ENCODE measurements at places on chromosomes 2 and 18.
A peak's percentile ranks its signal among the peaks of the same experiment; 100 is the strongest.

GRCh38 chr2:218782528-218782844, 539 bp downstream of the CYP27A1 start:
- no peak for DNase-seq

DNA sequence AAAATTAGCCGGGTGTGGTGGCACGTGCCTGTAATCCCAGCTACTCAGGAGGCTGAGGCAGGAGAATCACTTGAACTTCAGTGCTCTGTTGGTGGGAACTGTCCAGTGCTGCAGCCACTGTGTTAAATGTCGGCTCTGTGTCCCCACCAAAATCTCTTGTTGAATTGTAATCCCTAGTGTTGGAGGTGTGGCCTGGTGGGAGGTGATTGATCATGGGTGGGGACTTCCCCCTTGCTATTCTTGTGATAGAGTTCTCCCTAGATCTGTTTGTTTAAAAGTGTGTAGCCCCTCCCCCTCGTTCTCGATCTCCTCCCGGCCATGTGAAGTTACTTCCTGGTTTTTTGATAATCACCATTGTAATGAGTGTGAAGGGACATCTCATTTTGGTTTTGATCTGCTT, 9.8 kb upstream of the RPL31 start:
- no peak for DNase-seq

GRCh38 chr18:72206814-72207213, 337.3 kb downstream of the CBLN2 start:
- DNase-seq: no peak

GRCh38 chr2:239145601-239146000, 255.2 kb downstream of the HDAC4 start:
- no peak for DNase-seq

GRCh38 chr18:73835656-73836364, 311.8 kb downstream of the FBXO15 start:
- DNase-seq: no peak

- peak; percentile 51 for DNase-seq
Observed at GRCh38 chr2:41963661-41964525, 83.9 kb upstream of the PKDCC start.

DNA sequence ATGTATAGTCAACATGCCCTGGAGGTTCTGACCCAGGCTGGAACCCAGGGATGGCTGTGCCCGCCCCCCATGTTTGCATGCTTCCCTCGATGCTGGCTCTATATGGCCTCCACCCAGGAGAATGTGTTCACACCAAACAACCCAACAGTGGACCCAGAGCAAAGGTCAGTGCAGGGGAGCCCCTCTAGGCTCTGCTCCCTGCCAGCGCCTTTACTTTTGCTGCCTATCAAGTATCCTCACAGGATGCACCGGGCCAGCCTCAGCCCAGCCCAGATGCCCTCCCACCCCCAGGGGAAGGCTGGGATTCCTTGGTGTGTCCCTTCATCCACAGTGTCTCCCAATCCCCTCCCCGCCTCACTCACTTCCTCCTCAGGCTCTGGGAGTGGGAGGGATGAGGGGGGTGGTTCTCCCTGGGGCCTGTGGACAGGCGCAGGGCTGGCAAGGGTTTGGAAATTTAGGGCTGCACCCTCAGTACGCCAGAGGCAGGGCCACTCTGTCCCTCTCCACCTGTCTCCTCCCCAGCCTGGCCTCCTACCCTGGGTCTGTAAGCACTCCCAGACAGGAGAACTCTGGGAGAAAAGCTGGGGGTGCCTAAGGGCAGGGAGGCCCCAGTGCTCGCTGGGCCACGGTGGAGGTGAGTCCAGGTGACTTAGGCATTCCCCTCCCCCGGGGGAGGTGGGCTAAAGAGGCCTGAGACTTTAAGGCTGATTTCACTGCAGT, 2.3 kb downstream of the ATP6V1B1 start:
- DNase-seq: no peak

GRCh38 chr2:105290981-105291660, 38.4 kb downstream of the TGFBRAP1 start:
- no peak for DNase-seq

DNA sequence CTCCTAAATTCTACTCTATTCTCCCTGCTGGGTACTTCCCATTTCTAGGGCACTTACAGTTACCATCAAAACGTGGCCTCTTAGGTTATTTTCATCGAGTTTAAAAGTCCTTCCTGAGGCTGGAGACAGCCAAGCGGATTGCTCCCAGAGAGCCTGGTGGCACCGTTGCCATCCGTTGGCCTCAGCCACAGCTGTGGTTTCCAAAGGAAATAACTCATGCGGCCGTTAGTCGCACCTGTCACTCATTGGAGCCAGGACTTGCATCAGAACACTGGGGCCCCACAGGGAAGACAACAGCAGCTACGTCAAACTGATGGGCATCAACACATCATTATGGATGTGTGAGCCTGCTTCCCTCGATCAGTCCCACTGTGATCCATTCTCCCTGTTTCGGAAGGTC, 453.4 kb downstream of the BCL11A start:
- no peak for DNase-seq

GRCh38 chr2:8312861-8313830, 368.7 kb upstream of the ID2 start:
- DNase-seq: no peak

- no peak for DNase-seq
Observed at GRCh38 chr2:129233751-129234406, 745.6 kb upstream of the RAB6C start.

DNA sequence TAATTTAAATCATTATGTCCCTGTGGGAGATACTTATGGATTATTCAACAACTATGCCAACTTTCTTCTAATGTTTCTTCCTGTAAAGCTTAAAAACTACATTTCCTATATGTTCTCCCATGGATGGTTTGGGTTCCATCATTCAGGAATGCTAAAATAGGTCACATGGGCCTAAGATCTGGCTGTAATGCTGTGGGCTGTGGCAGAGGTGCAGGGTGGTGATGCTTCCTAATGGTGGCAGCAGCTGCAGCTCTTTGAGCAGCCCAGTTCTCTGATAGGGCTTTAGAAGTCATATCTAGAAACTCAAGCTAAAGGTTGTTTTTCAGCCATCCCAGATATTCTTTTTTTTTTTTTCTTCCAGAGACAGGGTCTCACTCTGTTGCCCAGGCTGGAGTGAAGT, 266.1 kb downstream of the ZNF385B start:
- DNase-seq: no peak

GRCh38 chr2:203763938-203764664, 57.7 kb downstream of the CD28 start:
- no peak for DNase-seq

DNA sequence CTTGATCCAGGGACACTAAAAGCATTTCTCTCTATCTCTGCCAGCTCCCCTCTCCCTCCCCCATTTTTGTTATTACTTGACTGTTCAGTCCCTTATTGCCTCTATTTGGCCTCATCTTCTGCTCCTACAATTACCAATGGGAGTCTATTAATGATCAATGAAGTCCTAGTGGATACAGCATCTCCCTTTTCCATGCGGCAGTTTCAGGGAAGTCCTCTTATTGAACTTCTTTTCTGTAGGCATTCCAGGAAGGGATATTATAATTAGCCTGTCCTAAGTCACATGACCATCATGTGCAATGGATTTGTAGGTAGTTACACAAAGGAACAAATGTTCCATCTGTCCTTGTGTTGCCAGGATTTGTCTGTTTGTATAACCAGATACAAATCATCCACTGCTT, 495.1 kb upstream of the CNTNAP5 start:
- no peak for DNase-seq

GRCh38 chr2:189466656-189467055, 25.4 kb downstream of the WDR75 start:
- DNase-seq: peak; percentile 18

GRCh38 chr2:26536371-26537068, 58.6 kb upstream of the OTOF start:
- DNase-seq: no peak

- no peak for DNase-seq
Observed at GRCh38 chr2:16013359-16013911, 73.1 kb downstream of the MYCN start.

- DNase-seq: no peak
Observed at GRCh38 chr18:45666520-45666919, 51.2 kb downstream of the SLC14A2 start.

GRCh38 chr2:109447776-109448175, 166.0 kb downstream of the SEPTIN10 start:
- no peak for DNase-seq

DNA sequence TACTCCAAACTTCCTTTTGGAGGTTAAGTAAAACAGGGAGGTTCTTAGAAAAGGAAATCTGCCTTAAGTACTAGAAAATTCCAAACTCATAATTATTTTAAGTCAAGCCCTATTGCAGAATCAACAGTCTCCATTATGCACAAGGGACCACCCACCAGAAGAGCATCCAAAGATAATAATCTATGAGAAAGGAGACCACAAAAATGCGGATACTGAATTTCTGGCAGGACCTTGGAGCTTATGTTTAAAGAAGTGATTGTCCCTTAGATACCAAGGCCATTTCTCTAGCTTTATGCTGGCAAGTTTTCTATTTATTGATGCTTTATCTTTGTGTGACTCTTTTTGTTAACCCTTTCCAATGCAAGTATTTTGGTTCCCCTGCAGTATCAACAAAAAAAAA, 404.0 kb upstream of the MMADHC start:
- DNase-seq: no peak

DNA sequence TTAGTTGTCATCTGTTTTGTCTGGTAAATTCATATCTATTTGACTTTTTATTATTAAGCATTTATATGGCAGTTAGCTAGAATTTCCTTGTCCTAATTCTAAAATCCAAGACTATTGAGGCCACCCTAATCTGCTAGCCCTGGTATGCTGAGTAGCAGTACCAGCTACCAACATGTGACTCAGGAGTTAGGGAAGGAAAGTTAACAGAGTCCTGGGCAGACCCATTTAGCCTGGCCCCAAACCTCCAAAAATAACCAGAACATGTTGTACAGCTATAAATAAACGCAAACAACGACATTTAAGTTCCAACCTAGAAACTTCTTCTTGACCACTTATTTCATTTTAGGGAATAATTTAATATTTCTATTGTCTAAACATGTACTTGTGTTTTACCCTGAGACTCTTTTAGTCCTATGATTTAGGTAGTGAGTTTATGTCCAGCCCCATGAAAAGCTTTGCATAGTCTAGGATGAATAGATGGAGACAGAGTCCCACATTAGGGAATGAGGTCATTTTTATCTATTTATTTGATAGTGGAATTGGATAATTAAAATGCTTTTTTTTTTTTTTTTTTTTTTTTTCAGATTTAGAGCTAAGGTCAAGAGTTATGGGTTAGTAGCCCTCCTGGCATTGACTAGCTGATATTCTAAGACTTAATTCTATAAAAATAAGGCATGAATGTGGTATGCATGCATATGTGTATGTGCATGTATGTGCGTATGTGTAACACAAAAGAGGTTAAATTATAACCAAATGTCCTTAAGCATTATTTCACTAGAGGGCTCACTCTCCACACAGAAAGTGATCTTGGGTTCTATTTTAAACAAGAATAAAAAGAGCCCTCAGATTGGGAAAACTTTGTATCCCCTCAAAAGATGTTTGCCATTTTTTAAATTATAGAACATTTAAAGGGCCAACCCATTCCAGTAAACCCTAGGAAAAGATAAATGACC, 160.1 kb upstream of the MAPRE2 start:
- peak; percentile 26 for DNase-seq

DNA sequence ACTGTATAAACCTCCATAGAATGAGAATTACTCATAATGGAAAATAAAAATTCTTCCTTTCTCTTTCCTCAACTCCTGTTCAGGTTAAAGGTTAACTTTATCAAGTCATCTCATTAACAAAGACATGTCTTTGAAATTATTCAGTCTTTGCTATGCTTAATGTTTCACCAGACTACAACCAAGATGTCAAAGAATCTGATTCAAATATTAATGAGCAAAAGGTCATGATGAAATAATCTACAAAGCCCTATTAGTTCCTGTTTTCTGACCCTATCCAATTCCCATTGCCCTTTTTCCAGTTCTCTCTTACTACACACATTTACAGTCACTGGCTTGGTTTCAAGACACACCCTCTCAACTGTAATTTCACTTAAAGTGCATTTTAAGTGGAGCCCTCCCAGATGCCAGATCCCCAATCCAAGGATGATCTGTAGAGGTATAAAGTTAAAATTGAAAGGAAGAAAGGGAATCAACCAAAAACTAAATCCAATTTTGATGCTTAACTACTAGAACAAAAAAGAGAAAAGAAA, 246.9 kb upstream of the CYP26B1 start:
- no peak for DNase-seq

GRCh38 chr2:39737661-39738060, 41.4 kb downstream of the THUMPD2 start:
- DNase-seq: peak; percentile 58

DNA sequence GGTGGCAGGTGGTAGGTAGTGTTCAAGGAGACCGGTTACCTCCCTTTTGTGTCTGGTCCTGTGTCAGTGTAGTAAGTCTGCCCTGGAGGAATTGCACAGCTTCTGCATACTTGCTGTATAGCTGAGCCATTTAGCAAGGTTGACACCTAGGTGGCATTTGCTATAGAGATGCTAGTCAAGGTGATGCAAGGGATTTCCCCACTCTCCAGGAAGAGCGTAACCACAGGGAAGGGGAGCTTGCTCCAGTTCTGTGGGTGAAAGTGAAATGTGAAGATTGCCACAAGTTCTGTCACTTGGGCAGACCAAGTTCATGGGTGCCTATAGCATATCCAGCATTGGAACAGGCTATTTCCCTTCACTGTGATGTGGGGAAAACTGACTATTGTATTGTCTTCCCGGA, 28.1 kb downstream of the NAT8 start:
- DNase-seq: no peak

GRCh38 chr18:79645291-79645983, 34.2 kb upstream of the CTDP1 start:
- no peak for DNase-seq

DNA sequence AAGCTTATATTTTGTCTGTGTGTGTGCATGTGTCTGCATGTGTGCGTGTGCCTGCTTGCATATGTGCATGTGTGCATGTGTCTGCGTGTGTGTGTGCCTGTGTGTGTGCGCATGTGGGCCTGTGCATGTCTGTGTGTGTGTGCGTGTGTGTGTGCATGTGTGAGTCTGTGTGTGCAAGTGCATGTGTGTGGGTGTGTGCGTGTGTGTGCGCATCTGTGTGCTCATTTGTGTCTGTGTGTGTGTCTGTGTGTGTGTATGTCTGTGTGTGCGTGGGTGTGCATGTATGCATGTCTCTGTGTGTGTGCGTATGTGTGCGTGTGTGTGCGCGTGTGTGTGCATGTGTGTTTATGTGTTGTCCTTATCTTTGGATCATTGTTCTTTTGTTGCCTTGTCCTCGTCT, 56.8 kb downstream of the DSC3 start:
- DNase-seq: no peak

DNA sequence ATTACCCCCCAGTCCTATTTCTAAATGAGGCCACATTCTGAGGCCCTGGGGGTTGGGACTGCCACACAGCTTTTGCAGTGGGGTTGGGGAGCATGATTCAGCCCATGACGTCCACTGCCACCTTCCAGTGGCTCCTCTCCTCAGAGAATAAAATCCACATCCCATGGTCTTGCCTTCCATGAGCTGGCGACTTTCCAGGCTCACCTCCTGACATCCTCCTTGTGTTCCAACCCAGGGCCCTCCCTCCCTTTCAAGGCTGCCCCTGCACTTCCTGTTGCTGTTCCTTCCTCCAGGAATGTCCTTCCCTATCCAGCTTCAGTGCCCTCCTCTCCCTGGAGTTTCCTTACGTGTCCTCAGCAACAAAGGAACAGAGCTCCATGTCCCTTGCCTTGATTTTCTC, 187.3 kb upstream of the ID2 start:
- no peak for DNase-seq

All from smooth muscle cell of the brain vasculature (primary cell).